ENCODE measurements at places on chromosomes 2 and 18.
A peak's percentile ranks its signal among the peaks of the same experiment; 100 is the strongest.

- DNase-seq, result no peak
Measured at GRCh38 chr2:27956888-27957287, 66.4 kb downstream of the BABAM2 start.

DNA sequence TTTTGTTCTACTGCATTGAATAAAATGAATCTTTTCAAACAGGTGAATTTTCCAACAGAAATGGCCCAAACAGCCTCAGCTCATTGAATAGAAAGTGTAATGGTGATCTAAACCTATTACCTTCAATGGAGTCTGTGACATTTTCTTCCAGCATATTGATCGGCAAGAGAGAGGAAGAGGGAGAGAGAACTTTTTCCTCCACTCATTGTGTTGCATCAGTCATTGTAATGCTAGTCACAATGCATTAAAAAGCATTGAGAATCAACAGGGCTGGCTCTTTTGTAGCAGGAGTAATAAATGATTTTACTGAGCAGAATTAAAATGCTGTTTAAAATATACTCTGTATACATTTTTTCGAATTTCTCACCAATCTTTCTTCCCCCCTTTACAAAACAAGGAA, 1794.5 kb upstream of the CELF4 start:
- DNase-seq, result no peak

DNA sequence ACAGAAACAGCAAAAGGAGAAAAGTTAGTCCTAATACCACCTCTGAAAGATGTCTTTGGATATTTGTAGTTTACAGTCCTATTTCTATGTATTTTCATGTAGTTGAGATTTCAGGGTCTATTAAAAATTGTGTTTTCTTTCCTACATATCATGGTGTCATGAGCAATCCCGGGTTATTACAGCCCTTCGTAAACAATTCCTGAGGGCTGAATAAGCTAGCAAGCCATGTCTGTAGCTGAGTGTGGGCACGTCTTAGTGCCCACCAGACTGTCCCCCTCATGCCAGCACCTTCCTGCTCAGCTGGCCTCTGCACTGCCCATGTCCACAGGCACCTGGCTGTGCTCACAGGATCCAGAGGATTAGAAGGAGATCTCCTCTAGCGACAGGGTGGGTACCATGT, 60.6 kb downstream of the CTIF start:
- DNase-seq, result no peak

DNA sequence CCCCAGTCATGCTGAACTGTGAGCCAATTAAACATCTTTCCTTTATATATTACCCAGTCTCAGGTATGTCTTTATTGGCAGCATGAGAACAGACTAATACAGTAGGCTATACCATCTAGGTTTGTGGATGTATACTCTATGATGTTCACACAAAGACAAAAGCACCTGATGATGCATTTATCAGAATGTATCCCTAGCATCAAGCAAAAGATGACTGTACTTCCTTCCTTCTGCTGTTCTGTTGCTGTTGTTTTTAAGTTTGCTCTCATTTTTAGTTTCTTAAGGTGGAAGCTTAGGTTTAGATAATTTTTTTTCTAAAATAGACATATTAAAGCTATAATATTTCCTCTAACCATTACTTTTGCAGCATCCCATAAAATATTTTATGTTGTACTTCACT, 12.4 kb downstream of the ZSCAN30 start:
- no peak for DNase-seq

DNA sequence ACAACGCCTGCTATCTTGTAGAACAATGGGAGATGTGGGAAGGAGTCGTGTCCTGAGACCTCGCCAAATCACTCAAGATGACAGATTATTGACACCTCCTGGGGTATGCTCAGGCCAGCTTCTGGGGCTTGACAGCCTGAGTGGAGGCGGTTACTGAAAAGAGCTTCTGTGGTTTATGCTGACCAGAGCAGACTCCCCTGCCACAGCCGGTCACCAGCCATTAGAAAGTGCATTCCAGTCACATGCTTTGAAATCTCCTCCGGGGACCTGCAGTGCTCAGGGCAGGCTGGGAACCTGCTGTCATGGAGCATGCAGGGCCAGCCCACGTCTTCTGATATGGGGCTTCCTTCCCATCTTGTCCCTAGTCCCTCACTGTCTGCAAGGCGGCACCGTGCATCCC, 215.9 kb downstream of the SEPTIN10 start:
- no peak for DNase-seq

DNA sequence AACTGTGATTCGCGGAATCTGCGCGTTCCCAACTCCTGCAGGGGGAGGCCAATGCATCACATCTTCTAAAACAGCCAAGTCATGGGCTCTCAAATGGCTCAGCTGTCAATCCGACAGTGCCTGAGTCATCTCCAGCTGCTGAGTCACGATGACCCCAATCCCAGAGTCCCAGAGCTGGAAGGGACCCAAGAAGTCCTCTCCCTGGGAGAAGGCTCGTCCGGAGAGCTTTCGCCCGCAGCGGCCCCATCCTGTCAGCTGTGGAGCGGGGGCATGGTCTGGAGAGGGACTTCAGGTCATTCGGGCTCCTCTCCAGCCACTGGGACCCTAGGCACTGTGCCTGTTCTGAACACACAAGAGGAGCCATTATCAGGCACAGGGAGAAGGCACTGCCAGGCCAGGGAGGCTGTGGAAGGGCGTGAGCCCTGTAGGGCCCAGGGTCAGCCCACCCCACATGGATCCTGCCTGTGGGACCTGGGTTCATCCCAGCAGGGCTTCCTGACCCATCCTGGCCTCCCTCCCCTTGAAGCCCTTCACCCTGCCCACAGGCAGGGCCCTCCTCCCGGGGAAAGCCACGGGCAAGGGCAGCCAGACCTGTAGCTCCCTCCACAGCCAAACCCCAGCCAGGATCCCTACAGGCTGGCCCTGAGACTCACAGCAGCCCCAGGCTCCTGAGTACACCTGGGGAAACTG, 47.6 kb upstream of the GPC1 start:
- no peak for DNase-seq

DNA sequence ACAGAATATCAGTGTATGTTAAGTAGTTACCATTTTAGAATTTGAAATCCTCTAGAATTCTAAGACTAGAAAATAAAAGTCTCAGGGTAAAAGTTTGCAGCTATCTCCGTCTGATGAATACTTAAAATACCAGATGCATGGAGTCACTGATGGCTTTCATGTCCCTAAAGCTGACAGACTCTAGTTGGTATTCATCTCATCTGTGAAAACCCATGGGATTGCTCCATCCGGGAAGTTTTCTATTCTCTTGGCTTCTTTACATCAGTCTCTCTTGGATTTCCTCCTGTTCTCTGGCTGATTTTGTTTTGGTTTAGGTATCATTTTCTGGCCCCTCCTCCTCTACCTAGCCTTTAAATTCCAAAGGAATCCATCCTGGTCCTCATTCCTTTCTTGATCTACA, 465.6 kb upstream of the POU3F3 start:
- no peak for DNase-seq

DNA sequence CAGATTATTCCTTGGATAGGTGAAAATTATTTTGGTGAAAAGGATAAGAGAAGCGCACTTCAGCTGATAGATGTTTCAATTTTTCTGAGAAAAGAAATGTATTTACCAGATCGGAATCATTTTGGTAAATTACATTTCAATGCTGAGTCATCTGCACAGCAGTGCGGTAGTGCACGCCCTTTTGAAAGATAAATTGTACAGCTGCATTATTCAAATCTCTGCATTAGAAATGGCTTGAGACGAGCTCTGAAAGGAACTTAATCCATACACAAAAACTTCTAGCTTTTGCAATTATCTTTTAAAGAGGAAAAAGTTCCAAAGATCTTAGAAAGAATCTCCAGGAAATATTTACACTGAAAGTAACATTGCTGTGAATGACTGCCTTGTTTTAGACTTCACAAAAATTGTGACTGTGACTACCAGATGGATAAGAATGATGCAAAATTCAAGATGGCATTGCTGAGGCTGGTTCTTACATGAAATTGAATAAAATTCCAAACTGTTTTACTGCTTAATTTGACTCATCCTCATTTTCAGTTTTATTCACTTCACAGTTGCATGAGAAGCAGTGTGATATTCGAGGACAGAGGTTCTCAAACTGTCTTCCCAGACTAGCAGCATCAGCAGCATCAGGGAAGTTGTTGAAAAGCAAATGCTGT, 161.7 kb downstream of the RND3 start:
- no peak for DNase-seq

DNA sequence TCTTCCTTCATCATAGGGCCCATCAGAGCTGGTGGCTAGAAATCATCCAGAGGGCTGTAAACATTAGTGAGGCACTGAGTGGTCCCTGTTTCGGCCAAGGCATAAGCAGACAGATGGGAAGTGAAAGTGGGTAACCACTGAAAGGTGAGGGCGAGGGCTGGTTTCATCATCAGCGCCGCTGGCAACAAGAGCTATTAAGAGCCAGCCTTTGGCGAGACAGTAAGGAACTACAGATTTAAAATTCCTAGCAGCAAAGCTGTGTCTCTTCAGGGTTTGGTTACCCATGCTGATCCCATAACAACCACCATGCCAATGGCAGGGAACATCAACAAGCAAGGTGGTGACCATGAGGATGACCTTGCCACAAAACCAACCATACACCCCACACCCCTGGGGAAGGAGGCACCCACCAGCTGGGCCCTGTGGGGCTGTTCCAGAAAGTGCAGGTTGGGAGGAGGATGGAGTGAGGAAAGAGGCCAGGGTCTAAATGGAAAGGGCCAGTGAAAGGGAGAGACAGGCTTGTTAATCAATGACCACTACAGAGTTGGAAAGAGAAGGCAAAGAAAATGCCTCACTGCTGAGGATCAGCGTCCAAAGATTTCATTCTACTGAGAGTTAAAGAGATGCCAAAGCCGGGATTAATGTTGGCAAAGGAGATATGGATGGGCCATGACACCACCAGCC, 9.0 kb upstream of the SLC20A1 start:
- DNase-seq, result no peak

DNA sequence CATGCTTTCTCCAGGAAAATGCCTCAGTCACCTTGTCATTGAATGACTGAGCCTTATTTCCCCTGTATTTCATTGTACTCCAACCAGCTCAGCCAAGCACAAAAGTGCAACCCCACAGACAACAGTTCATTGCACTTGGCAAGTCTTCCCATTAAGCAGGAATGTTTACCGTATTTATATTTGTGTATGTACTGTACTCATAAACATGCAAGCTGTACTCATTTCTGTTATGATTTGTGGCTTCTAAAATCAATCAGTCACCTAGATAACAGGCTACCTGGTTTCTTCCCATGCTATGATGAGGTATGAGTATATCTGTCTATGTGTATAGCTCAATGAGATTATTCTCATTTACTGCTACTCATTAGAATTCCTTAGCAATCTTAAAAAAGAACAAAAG, 505.5 kb upstream of the FAM98A start:
- DNase-seq, result no peak

- DNase-seq, result peak; percentile 60
Measured at GRCh38 chr2:85437488-85438200, 19.1 kb downstream of the SH2D6 start.

GRCh38 chr2:134683561-134684112, 35.2 kb downstream of the TMEM163 start:
- DNase-seq, result no peak
